ENCODE measurements at places on chromosomes 13 and 19.

GRCh38 chr19:19056636-19057275, 7.0 kb upstream of the SLC25A42 start:
- no peak for DNase-seq

DNA sequence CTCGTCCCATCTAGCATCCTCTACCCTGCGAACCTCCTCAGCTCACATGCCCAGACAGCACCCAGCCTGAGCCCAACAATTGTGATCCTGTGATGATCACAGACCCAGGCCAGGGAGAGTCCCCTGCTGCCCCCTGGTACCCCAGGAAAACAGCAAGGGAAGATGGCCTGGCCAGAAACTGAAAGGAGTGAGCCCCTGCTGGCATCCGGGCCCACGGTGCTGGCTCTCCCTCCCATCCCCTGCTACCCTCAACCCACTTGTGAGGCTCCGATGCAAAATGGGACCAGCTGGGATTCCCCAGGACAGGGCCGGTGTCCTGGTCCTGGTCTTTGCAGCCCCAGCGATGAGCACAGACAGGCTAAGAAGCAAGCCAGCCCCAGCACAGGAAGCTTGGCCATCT, 14.1 kb downstream of the RANBP3 start:
- no peak for DNase-seq

- DNase-seq, result no peak
These were observed 249.4 kb upstream of the PCDH20 start for GRCh38 chr13:61664801-61665705.

GRCh38 chr13:46552303-46552682, 677 bp upstream of the LRCH1 start:
- DNase-seq, result no peak

- DNase-seq, result no peak
These were observed 180.8 kb upstream of the ARGLU1 start for GRCh38 chr13:106748785-106749184.

GRCh38 chr13:41942462-41943094, 18.3 kb downstream of the VWA8 start:
- DNase-seq, result no peak

DNA sequence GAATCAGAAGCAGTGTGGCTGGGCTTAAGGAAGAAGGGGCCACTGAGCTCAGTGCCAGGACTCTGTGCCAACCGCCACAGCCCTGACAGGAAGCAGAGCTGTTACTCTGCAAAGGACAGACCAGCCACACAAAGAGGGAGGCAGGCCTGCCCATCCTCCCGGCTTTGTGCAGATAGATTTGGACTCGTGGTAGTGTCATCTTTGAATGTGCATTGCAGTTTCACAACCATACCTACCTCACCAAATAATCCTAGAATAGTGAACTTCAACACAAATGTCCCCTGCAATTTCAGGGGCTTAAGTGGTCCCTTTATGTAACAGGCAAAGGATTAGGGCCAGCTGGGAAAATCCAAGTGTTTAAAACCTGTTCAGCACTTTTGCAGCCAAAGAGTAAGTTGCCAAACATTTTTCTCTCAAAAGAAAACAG, 55.1 kb upstream of the CLDN10 start:
- no peak for DNase-seq

GRCh38 chr19:17811681-17812080, 9.6 kb downstream of the INSL3 start:
- DNase-seq, result no peak

GRCh38 chr13:101529422-101529821, 76.9 kb downstream of the ITGBL1 start:
- DNase-seq, result no peak

Data from activated CD8-positive, alpha-beta memory T cell treated with anti-CD3 and anti-CD28 coated beads for 1 hour (primary cell).